ENCODE measurements at places on chromosomes 4 and X.

DNA sequence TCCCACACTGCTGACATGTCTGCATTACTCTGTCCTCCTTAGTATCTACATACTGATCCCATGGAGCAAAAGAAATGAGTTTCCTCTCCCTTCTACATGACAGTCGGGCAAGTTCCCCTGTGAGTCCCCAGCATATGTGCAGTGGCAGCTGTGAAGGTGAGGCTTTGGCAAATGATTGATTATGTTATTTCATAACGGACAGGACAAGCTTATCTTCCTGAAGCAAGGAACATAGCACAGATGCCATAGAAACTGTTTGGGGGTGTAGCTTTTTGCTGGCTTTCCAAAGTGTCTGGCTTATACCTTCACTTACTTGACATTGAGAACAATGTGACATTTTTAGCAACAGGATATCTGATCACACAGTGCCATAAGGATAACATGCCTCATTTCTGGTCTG lies 136.8 kb upstream of the PDLIM3 start:
- DNase-seq = no peak

DNA sequence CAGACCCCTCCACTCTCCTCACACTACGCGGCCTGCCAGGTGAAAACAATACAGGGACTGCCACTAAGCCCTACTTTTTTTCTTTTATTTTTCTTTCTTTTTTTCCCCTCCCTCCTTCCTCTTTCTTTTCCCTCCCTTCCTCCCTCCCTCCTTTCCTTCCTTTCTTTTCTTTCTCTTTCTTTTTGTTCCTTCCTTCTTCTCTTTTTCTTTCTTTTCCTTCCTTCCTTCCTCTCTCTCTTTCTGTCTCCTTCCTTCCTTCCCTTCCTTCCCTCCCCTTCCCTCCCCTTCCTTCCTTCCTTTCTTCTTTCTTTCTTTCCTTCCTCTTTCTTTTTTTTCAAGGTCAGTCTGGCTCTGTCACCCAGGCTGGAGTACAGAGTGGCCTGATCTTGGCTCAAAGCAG lies 41.9 kb downstream of the RWDD4 start:
- no peak for DNase-seq

GRCh38 chr4:6674500-6675149 lies 19.1 kb upstream of the S100P start:
- peak; percentile 34 for DNase-seq

GRCh38 chrX:53481093-53481492 lies 46.9 kb upstream of the HSD17B10 start:
- no peak for DNase-seq

DNA sequence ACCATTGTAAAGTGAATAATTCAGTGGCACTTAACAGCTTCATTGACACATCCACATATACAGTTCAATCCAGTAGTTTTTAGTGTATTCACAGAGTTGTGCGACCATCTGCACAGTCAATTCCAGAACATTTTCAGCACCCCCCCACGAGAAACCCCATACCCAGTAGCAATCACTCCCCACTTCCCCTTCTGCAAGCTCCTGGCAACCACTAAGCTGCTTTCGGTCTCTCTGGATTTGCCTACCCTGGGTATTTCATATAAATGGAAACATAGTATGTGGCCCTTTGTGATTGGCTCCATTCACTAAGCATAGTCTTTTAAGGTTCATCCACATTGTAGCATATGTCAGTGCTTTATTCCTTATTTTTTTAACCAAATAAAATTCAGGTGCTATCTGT lies 10.0 kb downstream of the MSL3 start:
- DNase-seq = no peak

GRCh38 chr4:77818602-77819403 lies at the start of gene CNOT6L:
TSS of gene CNOT6L (minus strand) at chr4:77819368. CDS start at chr4:77819308, 60 bp downstream.
- DNase-seq = no peak

DNA sequence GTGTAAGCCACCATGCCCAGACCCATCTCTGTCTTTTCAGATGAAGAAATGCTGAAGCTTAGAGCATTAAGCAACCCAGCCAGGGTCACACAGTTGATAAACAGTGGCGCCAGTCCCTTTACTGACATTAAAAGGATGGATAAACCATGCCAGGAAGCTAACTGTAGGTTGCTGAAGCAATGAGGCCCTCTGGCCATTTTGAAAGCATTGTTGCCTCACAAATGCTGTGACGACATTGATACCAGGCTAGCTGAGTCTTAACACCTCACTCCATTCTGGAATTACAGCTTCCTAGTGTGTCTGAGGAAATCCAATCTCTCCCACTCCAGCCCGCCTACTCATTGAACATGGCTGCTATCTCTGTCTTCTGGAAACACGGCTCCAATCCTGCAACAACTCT lies 89.7 kb downstream of the LNX1 start:
- no peak for DNase-seq

- no peak for DNase-seq
Measured at GRCh38 chr4:113169368-113169767, 119.9 kb downstream of the ANK2 start.

DNA sequence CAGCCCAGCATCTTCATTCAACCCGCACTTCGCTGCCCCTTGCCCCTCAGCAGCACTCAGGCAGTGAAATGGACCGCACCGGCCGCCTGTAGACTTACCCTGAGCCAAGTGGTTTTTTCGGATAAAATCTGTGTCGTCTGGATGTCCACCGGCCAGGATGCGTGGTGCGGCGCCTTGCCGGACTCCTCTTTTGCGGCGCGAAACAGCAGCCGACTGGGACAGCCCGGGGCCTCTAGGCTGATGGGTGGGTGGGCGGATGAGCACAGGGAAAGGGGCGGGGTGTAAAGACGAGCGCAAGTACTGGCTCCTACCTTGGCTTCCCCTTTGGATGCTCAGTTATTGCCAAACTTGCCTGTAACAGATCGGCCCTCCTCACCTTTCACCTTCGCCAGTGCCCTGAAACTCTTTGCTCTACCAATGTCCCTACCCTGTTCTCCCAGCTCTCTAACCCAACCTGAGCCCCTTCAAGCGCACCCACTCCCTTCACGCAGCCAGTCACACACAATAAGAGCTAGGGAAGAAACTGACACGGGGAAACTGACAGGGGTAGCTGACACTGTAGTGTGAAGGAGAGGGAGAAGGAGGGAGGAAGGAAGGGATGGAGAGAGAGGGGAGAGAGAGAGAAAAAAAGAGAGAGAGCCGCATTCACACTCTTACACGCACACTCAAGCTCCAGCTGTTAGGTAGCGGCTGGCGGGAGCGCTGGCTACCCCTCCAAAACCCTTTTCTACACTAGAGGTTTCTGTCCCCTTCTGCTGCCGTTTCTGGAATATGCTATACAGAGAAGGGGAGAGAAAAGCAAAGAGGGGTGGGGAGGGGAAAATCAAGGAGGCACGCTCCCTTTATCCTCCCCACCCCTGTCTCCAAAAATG lies 559 bp downstream of the TRPC5 start:
- DNase-seq = no peak

DNA sequence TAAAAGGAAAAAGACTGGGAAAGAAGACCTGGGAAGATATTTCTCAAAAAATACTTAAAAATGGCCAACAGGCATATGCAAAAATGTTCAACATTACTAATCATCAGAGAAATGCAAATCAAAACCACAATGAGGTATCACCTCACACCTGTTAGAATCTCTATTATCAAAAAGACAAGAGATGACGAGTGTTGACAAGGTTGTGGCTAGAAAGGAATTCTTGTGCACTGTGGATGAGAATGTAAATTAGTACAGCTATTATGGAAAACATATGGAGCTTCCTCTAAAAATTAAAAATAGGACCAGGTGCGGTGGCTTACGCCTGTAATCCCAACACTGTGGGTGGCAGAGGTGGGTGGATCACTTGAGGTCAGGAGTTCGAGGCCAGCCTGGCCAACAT lies 50.0 kb downstream of the C4orf46 start:
- no peak for DNase-seq

GRCh38 chr4:4890574-4891255 lies 31.2 kb downstream of the MSX1 start:
- no peak for DNase-seq

DNA sequence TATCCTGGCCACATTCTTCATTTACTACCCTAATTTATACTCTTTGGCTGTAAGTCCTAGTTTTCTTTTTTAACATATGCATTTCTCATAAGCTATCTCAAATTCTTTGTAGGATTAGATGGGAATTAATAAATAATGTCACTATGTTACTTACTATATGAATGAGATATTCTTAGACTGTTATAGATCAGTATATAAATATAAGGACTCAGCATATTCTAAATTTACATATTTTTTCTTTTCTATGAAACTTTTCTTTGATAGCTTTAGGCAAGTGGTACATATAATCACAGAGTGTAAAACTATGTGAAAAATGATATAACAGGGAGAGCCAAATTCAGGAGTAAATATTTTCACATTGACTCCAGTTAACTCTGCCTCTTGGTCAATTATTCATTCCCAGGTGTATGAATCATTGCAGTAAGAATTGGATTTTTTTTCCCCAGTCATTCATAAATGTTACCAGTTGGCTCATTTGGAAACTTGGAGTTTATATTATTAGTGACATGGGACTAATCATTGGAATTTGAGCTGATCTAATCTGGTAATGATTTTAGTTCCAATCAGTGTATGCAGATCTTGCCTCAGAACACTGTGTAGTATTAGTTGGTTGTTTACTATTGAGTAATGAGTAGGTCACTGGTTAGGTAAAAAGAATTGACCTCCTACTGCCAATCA lies 25.3 kb downstream of the FHIP1A start:
- DNase-seq = no peak

- no peak for DNase-seq
Measured at GRCh38 chr4:41216294-41217019, 2.1 kb upstream of the APBB2 start.

DNA sequence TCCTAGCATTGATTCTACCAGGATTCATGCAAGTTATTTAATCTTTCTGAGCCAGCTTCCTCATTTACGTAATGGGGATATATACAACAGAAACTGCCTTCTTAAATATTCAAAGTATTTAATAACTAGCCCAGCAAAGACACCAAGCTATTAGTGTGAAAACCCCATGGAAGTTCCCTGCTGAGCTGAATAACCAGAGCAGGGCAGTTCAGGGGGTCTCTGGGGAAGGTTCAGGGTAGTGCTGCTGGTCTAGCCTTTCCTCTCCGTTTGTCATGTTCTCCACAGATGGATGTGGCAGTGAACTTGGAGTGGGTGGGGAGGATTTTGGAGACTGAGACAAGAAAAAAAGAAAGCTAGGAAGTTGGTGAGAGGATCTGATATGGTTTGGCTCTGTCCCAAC lies 240.8 kb upstream of the TAPT1 start:
- DNase-seq = no peak

DNA sequence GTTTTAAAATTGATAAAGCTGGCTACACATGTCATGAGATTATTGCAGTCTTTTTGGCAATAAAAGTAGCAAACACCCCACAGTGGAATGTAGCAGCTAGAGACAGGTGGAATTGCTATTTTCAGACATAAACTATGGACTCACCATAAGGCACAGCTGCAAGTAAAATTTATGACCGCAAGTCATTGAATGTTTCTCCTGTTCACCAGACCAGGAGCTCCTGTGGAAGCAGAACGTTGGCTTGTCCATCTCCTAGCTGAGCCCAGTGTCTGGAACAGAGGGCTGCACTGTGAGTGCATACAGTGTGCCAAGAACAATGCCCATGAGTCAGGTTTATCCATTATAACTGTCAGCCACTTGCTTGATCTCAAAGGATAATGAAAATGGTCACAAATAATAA lies 538.2 kb downstream of the INPP4B start:
- DNase-seq = no peak

- no peak for DNase-seq
Measured at GRCh38 chr4:150080875-150081274, 2.6 kb downstream of the DCLK2 start.

- no peak for DNase-seq
Measured at GRCh38 chrX:49071877-49072711, 1.7 kb downstream of the PRAF2 start.

DNA sequence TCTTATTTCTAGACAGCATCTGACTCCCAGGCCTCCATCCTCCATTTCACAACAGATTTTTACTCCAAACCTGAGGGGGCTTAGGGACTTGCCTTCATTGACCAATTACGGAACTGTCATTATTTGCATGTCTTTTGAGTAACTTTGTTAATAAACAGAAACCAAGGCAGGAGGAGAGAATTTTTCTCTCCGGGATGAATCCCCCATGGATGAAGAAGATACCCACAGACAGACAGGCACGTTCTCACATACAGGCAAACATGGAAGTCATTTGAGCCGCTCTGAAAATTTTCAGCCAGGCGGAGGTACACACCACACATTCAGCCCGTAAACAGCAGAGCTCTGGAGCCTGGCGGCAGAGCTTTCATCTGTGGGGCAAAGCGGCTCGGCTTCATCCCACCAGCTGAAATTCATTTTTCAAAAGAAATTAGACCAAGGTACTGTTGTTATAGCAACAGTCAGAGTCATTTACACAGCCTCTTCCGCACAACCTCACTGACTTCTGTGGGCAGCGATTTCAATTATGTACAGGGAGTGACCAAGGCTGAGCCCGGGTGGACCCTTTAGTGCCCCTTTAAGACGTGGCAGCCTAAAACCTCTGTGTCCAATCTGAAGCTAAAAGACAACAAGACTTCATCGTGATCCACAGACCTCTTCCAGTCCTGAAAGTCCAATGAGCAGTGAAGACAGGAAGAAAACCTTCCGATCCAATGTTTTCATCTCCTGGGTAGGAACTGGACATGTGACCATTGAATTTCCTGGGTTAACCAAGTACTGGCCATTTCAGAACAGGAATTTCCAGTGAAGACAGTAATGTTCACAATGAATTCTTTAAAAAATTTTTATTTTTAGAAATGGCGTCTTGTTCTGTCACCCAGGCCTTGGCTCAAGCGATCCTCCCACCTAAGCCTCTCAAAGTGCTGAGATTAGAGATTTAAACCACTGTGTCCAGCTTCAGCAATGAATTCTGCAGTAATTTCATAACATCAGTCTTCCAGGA lies 237.0 kb downstream of the MGST2 start:
- no peak for DNase-seq

GRCh38 chrX:133677123-133678063 lies 262.1 kb upstream of the GPC4 start:
- DNase-seq = no peak

- DNase-seq = no peak
Measured at GRCh38 chrX:15864629-15865028, 10.0 kb upstream of the AP1S2 start.

GRCh38 chr4:38957261-38957815 lies 74.9 kb downstream of the TMEM156 start:
- no peak for DNase-seq

GRCh38 chr4:107647591-107647990 lies 72.4 kb downstream of the PAPSS1 start:
- DNase-seq = no peak

DNA sequence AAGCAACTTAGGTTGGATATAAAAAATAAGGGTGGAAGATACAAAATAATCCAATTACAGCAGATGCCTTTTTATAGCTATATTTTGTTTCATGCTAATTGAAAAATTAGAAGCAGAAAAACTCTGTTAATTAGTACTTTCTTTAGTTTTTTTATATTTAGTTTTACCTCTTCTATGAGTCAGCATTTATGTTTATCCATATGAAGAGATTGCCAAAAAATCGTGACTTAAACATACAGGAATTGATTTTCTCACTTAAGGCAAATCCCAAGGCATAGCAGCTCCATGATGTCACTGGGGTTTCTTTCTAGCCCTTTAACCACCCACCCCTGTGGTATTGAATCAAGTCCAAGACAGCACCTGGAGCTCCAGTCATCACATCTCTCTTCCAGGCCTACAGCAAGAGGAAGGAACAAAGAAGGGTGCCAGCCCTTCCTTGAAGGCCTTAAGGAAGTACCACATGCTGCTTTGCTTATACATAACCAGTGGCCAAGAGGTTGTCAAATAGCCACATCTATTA lies 365.8 kb upstream of the TENM3 start:
- no peak for DNase-seq
